Activated CD8-positive, alpha-beta T cell treated with anti-CD3 and anti-CD28 coated beads for 36 hours (primary cell): ENCODE measurements at places on chromosomes 12 and 14.

DNA sequence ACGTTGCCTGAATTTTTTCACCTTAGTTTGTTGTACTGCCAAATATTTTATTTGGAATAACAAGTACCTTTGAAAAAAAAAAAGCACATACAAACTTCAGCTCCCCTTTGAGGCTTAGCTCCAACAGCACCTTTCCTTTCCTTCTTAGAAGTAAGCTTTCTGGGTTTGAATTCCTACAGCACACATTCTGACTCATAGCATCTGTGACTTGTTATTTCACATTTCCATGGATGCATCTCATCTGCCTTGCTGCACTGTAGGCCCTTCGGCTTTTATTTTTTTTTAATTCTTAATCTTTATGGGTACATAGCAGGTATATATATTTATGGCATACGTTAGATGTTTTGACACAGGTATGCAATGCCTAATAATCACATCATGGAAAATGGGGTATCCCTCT is 7.2 kb downstream of the LGALS3 start:
- no peak for DNase-seq

- DNase-seq, result no peak
Measured at GRCh38 chr12:31687101-31687527, 27.6 kb downstream of the ETFBKMT start.

DNA sequence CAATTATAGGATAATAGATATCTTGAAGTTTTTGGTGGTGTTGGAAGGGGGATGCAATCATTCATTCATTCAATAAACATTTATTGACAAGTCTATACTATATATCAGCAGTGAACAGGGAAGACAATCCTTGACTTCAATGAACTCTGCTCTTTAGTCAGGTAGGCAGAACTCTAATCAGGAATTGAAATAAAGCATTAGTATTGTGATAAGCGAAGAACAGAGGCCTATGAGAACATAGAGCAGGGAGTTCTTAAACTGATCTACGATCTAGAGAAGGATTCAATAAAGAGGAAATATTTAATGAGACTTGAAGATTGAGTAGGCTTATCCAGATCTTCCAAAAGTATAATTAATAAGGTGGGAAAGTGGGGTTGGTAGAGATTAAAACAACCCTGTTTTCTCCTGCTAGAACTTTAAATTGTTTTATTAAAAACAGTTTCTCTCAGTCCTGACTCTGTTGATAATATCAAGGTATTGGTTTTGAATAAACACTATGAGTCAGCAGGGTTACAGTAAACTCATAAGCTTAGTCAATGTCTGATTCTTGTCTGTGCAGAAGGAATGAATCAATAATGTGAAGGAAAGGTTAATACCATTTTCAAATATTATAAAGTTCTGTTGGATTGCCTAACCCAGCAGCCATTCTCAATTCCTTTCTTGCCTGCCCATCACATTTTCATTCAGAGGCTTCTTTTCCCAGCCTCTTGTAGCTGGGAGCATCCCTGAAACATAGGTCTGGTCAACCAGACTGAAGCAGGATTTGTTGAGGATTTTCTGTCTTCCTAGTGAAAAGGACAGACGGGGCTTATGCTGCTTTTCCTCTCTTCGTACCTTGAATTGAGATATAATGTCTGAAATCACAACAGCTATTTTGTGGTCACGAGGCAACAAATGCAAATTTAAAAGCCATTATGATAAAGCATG is 38.9 kb upstream of the KTN1 start:
- no peak for DNase-seq

GRCh38 chr12:129534966-129535750 is 368.7 kb downstream of the TMEM132D start:
- DNase-seq, result no peak

DNA sequence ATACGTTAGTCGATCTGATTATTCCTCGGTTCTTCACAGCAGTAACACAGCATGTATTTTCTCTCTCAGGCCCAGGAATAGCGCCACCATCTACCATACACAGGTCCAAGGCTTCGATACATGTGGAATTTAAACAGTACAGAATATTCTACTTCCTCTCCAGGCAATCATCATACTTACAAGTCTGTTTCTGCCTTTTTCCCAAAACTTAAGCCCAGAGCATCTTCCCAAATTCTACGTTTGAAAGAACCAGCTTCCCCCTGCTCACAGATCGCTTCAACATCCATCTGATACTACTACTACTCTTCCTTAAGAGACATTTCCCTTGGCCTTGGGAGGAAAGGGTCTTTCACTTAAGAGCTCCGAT is 626 bp downstream of the TXNDC16 start:
- peak; percentile 16 for DNase-seq

DNA sequence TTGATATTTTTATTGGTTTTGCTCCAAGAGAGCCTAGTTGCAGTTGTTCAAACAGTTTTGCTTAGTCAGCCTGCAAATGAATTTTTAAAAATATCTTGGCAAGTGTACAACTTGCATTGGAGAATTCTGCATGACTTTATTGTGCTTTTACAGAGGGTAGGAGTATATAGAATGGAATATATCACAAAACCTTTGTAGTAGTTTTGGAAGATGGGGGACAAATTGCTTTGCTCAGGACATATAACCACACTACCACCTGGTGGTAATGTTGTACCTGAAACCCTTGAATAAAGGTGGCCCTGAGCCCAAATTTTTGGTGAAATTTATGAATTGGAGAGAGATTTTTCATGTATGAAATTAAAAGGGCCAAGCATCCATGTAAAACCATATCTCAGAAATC is 645.2 kb downstream of the MED13L start:
- DNase-seq, result no peak

GRCh38 chr14:68145036-68145435 is 325.5 kb downstream of the RAD51B start:
- DNase-seq, result no peak

DNA sequence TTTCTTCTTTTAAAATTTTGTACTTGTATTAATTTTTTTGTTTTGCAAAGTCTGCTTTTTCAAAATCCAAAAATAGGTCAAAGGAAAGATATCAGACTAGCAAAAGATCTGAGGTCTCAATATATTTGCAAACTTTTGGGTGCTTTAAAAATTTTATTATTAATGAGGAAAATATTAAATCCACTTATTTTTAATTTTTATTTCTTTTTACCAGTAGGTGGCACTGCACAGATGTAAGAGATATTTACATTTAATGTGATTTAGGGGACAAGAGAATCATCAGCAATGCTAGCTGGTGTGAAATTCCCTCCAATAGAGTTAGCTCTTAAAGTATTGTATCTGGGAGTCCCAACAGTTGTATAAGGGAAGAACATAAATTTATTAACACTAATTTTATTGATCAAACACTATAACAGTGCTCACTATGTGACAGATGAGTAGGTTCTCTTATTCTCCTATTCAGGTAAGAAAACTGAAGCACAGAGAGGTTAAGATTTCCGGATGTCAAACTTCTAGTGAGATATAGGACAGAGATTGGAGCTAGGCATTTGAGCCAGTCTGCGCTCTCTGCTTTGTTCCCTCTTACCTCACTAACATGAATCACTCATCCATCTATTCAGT is 30.5 kb downstream of the ALX1 start:
- no peak for DNase-seq

GRCh38 chr12:112945515-112945914 is 7.2 kb downstream of the OAS3 start:
- DNase-seq, result no peak

- DNase-seq, result no peak
Measured at GRCh38 chr12:40168001-40168400, 56.8 kb upstream of the LRRK2 start.

GRCh38 chr12:52439845-52440244 is 5.7 kb upstream of the KRT75 start:
- no peak for DNase-seq

GRCh38 chr14:71591231-71591630 is 341.0 kb upstream of the RGS6 start:
- DNase-seq, result no peak

DNA sequence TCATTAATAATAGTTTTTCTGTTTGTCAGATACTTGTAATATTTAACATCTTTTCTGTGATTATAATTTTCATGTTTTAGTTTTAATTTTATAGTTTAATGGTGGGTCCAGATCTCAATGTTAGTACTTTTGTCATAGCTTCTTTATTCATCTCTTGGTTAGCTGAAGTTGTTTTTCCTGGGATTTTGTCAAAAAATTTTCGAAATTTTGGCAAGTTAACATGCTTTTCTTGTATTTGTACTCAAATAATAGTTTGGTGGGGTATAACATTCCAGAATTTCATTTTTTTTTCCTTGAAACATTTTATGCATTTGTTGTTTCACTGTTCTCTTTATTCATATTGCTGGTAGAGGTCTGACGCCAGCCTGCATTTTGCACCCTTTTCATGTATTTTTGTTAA is 45.5 kb downstream of the KTN1 start:
- no peak for DNase-seq

GRCh38 chr14:91225025-91225424 is 19.5 kb downstream of the GPR68 start:
- DNase-seq, result no peak

- peak; percentile 87 for DNase-seq
Measured at GRCh38 chr12:54220092-54220557, 31.3 kb upstream of the SMUG1 start.

DNA sequence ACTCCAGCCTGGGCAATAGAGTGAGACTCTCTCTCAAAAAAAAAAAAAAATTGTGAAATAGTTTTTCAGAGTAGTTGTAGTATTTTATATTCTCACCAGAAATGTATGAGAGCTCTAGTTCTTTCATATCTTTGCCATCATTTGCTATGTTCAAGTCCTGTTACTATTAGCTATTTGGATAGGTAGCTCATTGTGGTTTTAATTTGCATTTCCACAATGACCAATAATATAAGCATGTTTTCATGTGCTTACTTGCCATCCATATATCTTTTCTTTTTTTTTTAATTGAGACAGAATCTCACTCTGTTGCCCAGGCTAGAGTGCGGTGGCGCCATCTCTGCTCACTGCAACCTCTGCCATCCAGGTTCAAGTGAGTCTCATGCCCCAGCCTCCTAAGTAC is 8.4 kb upstream of the RIPK3 start:
- no peak for DNase-seq

- peak; percentile 21 for DNase-seq
Measured at GRCh38 chr12:101743724-101744472, 4.6 kb upstream of the SYCP3 start.

- DNase-seq, result no peak
Measured at GRCh38 chr12:6722863-6723262, 983 bp upstream of the COPS7A start.

GRCh38 chr14:76115010-76115422 is 36.7 kb upstream of the GPATCH2L start:
- DNase-seq, result no peak

DNA sequence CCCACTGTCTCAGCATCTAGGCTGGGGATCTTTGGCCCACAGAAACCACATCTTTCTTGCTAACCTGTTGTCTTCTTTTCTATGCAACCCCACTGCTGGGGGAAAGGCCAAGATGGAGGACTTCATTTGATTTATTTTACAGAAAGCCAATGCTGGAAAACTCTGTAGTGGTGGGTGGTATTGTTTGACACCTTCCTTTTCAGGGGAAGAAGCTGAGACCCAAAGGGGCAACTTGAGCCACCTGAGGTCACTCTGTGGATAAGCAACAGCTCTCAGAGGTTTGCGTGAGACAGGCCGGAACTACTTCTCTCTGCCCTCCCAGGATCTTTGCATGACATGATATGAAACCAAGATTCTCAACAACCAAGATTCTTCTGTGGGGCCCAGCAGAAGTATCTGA is 645.2 kb downstream of the VRK1 start:
- DNase-seq, result peak; percentile 57

DNA sequence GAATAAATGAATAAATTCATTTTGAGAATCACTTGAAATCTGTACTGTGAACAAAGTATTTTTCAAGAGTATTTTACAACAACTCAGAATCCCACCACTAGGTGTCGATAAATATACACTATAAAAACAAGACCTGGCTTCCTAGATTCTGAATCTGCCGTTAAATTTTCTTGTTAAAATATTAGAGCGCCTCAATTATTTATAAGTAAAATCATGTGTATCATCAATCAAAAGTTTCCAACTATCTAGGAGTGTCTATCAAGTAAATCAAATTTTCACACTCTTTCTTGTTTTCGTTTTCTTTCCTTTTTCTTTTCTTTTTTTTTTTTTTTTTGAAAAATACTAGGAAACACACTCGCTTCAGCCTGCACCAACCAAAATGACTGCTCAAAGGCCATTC is 179.2 kb upstream of the DCN start:
- no peak for DNase-seq

DNA sequence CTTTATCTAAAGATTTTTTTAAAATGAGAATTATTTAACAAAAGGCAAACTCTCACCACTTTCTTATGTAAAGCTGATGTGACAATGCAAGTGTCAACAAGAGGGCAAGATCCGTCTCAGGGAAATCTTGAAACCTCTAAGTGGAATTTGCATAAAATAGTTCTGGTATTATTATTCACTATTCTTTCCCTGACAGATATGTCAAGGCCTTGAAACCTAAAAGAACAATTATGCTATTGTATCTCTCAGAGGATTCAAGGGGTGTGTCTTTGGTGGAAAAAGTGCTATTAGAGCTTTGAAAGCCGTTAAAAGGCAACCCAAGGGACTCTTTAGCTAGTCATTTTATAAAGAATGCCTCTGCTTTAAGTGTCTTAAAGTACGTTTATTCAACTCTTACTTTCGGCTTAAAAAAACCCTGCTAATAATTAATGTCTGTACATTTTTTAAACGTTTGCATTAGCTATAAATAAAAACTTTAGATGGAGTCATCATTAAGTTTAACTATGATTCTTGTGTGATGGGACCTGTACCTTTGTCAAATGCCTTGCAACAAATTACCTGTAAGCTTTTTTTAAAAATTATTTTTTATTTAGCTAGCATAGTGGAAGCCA is 585.5 kb downstream of the VRK1 start:
- no peak for DNase-seq

DNA sequence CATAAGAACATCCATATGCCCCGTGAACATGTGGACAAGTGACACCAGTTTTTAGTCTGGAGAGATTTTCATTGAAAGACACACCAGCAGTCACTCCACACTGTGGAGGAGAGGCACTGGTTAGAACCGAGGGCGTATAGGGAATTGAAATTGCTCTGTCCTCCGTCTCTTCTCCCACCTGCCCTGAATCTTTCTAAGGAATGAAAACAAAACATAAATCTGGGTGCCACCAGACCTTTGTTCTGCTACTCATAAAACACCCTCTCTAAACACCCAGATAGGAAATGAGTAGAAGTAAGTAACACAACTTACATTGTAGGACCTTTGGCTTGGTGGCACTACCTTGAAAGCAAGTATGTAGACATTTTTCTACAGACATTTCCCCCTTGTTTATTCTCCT is 37.1 kb upstream of the STON2 start:
- no peak for DNase-seq

- DNase-seq, result no peak
Measured at GRCh38 chr12:19139615-19140194, 10.2 kb downstream of the PLEKHA5 start.

- DNase-seq, result no peak
Measured at GRCh38 chr12:13156277-13156676, 40.2 kb upstream of the EMP1 start.

GRCh38 chr12:22658214-22658613 is 33.2 kb downstream of the ETNK1 start:
- DNase-seq, result peak; percentile 52

- no peak for DNase-seq
Measured at GRCh38 chr12:111573476-111573875, 25.6 kb downstream of the ATXN2 start.
